ENCODE measurements at places on chromosomes 7 and 10.

GRCh38 chr7:45253368-45253767 is 95.8 kb downstream of the RAMP3 start:
- no peak for DNase-seq

DNA sequence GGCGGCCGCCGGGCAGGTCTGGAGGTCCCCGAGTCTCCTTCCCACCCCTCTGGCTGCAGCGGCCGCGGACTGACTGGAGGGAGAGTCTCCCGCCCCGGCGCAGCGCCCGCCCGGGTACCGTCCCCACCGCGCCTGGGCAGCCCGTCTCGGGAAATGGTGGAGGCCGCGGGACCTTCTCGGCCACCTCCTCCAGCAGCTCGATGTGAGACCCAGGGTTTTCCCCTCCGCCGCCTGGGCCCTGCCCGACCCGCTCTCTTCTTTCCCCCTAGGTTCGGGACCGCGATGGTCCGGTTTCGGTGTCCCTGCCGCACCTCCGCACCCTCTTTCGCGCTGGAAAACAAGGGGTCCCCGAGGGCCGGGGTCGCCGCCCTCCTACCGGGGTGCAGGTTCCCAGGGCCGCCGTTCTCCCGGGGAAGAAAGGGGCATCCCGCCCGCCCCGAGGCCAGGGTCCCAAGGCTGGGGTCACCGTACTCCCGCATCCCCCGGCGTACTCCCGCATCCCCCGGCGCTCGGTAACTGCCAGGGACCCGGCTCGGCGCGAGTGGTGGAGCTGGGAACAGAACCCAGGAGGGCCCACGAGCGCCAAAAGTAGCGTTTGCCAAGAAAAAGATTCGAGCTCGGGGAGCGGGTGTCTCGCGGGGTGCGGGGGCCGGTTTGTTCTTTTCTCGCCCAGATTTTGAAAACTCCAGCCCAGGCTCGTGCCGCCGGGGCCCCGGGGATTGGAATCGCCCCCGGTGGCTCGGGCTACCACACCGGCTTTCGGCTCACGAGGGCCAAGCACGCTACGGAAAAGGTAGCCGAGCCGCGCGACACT is 3.4 kb downstream of the TNRC18 start:
- DNase-seq = no peak

DNA sequence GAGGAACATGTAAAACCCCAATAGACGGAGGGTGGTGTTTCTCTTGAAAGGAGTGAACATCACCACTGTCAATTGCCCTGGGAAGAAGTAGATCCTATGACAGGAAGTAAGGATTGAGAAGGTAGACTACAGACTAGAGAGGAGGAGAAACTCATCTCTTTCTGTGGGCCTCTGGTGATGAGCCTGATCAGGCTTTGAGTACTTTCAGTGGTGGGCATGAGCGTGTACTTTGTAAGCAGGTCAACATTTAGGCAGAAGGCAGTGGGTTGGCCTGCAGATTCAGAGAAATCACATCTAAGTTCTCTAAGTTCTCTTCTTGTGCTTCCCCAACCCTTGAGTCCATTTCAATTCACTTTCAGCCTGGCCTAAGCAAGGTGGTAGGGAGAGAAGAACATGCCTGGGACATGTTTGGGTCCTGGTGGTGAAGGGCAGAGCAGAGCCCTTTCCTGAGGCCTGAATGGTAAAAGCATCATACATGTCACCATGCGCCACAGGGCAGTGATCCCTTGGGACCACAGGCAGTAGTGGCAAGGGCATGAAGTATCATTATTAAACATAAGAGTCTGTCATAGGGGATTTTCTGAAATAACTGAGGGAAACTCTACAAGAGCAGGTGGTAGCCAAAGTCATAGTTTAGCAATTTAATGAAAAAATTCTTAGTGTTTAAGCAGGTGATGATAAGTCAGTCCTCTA is 56.4 kb upstream of the ANKRD1 start:
- no peak for DNase-seq

GRCh38 chr10:24385776-24386175 is 176.8 kb downstream of the KIAA1217 start:
- no peak for DNase-seq

- peak; percentile 61 for DNase-seq
These were observed 3.2 kb upstream of the LAT2 start for GRCh38 chr7:74206589-74207120.

GRCh38 chr10:63720676-63721075 is 199.5 kb downstream of the REEP3 start:
- no peak for DNase-seq

- no peak for DNase-seq
These were observed 236.8 kb upstream of the LRRN3 start for GRCh38 chr7:110854166-110854565.

- DNase-seq = no peak
These were observed 63.4 kb downstream of the DIP2C start for GRCh38 chr10:625751-626711.

- DNase-seq = no peak
These were observed 336.0 kb downstream of the GLRX3 start for GRCh38 chr10:130472236-130472635.

GRCh38 chr10:58517491-58518355 is 5.1 kb downstream of the BICC1 start:
- no peak for DNase-seq

DNA sequence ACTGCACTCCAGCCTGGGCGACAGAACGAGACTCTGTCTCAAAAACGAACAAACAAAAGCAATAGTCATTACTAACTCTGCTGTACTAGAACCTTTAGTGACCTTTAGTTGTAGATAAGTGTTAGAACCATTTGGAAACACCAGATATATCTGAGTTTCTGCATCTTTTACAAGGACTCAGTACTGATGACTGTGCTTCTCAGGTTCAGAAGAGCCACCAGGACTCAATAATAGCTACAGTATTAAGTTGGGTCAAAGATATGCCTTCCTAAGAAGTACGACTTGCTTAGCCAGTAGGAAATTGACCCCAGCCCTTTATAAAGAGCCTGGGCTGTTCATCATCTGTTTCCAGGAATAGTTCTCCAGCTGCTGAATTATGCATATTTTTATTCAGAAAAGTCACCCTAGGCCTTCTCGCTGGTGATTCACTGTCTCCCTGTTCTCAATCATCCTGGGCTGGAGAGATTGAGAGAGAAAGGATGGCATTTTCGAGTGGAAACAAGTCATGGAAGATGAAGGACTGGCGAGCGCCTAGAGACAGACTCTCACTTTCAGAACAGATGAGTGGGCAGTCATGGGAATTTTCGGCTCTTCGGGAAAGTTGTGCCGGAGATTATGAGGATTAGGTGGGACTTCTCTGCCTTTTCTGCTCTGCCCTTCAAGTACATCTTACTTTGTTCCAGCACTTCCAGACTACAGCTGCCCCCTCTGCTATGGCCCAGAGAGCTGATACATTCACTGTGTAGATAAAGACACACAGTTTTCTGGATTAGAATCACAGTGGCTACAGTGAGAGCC is 316.1 kb downstream of the CCDC3 start:
- DNase-seq = no peak

GRCh38 chr10:43647576-43647975 is 1.1 kb downstream of the ZNF32 start:
- no peak for DNase-seq

DNA sequence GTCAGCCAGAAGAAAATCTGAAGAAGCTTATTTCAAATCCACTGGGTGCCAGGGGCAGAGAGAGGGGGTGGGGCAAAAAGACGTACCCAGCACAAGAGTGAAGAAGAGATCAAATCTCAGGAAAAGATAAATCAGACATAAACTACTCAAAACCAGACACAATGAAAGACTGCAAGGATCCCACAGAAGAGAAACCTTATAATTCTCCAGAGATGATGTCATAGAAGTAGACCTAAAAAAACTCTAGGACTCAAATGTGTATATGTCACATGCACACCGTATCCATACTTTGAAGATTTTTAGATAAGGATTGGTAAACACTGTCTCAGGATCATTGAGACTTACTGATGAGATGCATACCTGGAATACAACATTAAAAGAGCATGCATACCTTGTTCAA is 98.5 kb upstream of the PIK3CG start:
- no peak for DNase-seq

- no peak for DNase-seq
These were observed 199.3 kb upstream of the AUTS2 start for GRCh38 chr7:69398986-69399385.

- no peak for DNase-seq
These were observed 169.3 kb downstream of the CHN2 start for GRCh38 chr7:29363636-29364425.

- DNase-seq = no peak
These were observed 70.0 kb downstream of the VOPP1 start for GRCh38 chr7:55502124-55502857.

GRCh38 chr10:44008270-44008916 is 359.7 kb upstream of the ZNF32 start:
- DNase-seq = peak; percentile 30

- no peak for DNase-seq
These were observed 31.2 kb downstream of the PRTFDC1 start for GRCh38 chr10:24920907-24921881.

DNA sequence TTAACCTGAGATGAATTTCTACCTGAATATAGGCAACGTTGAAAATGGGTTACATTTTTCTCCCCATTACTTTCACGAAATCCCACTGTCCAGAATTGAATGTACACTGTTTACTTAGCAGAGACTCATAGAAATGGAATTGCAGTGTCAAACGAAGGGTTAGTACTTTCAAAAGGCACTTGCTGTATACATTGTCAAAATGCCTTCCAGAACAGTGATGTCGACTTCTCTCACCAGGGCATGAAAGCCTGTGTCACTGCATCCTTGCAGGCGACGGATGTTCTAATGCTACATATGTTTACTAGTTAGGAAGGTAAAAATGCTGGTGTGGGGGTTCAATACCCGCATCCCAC is 41.2 kb downstream of the TACC2 start:
- DNase-seq = no peak

DNA sequence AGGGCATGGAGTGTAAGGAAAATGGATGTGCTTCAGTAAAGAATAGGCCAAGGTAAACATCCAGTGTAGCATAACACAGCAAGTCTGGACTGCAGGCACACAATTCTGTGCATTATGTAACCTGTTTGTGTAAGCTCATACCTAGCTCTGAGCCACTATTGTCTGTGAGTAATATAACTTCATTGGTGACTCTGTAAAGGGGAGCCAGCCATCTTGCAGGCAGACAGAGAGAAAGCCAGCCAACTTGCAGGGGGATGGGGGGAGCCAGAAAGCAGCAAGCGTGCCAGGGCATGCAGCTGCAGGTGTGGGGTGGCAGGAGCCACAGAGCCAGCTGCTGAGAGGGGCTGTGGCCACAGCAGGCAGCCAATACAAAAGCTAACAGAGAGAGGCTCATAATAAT is 449.2 kb downstream of the IPMK start:
- DNase-seq = no peak

GRCh38 chr7:37445064-37445723 is 3.5 kb downstream of the ELMO1 start:
- no peak for DNase-seq

DNA sequence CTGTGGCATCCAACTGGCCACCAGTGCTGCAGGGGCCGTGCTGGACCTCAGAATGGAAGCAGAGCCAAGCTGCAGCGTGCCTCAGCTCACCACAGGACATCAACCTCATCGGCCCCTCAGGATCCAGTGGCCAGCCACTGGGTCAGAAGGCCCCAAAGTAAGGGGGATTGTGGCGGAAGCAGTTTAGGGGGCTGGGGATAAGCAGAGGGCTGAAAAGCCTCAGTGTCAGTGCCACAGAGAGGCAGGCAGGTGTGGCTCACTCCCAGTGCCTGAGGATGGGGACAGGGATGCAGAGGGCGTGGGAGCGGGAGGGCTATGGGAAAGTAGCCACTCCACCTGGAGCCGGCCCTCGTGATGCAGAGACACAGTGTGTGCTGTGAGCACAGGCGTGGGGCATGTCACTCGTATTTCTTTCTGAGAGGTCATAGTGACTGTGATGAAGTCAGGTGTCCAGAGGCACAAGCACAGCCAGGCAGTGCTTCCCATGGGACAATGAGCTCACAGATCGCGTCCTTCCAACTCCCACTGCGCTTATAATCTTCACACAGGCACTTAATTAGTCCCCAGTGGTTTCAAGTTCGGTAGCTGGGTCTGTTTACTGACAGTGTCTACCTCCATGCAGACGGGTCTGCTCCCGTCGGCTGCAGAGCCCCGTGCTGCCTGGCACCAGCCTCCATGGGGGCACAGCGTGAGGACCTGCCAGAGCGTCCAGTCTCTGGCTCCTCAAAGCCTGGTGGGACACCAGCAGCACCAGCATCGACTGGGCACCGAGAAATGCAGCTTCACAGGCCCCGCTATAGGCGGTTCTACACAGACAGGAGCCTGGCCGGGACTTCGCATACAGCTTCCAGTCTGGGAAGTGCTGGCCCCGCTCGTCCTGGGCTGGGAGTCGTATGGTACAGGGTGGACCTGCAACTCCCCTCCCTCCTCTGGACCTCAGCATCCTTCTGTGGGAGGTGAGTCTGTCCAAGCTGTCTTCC is 42.9 kb upstream of the CNPY1 start:
- DNase-seq = no peak

GRCh38 chr10:119562097-119562496 is 19.6 kb upstream of the RGS10 start:
- DNase-seq = no peak

DNA sequence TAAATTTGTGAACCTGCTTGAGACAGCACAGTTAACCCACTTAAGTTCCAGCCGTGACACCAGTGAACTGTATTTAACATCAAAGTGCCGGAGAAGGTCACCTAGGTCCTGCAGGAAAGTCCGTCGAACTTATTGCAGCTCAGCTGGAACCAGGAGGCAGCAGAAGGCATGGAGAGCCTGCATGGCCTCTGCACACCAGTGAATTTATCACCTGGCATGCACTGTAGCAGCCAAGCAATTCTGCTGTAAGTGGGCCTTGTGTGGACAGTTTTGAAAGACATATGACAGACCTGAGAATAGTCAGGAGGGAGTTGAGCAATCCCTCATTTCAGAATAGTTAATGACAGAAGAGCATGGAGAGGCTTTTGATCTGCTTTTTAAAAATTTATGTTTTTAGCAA is 108.8 kb downstream of the PLXDC2 start:
- no peak for DNase-seq

DNA sequence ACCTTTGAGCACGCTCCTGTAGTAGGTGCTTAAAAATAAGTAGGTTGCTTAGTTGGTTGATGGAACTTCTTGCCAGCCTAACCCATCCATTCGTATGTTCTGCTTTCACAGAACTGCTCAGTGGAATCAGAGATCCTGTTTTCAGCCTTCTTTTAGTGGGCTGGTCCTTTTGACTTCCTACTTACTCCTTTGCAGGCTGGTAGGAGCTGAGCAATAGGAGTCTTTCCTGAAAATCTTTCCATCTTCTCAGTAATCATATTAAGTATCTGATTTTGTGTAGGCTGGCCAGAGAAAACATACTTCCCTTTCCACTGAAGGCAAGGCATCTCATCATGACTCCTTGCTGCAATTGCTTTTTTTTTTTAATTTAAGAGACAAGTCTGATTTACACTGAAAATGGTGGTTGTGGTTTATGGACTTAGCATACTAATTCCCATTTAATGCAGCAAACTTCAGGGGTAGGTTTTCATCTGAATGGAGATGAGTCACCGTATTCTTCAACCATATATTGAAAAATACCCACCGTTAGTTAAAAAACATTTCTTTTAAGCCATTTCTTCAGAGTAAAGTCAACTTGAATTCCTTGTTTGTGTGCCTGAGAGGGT is 208.0 kb downstream of the ZNF365 start:
- DNase-seq = no peak

Data from GM18507 (cell line).